ENCODE measurements at places on chromosomes 5 and 9. TPM values are rescaled to one million over a fixed set of nuclear protein-coding genes. Genes with fewer than 3 reads are reported as not detected.

The CTNNAL1 gene
- 12.5 TPM for total RNA-seq

- H3K36me3 ChIP-seq: no peaks in the 10 kb centered on the region
- no peaks in the 10 kb centered on the region for H3K27me3 ChIP-seq
- no peak overlapping the region for H3K27ac ChIP-seq
- H3K4me3 ChIP-seq: no peak overlapping the region
These were observed 101.4 kb downstream of the ZFAND5 start for GRCh38 chr9:72263572-72263971.

The BAAT gene
- 476 TPM for total RNA-seq

DNA sequence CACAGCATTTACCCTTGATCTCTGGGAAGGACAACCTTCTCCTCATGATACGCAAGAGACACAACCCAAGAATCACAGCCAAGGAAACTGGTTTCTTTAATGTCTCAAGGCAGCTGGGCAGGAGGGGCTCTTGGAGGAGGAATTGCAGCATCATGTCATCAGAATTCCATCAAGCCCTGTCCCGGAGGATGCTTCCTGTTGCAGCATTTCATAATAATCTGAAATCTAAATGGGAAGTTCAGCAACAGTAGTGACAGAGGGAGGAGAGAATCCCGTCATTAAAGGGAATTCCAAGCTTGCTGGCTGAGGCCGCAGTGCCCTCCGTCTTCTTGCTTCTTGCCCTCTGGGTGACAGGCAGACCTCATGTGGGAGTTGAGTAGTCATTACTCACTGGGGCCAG lies 192.7 kb downstream of the TENT4A start:
- H3K4me3 ChIP-seq: no peak overlapping the region
- DNase-seq: no peak
- no peaks in the 10 kb centered on the region for H3K27me3 ChIP-seq

- no peaks in the 10 kb centered on the region for H3K36me3 ChIP-seq
- no peaks in the 10 kb centered on the region for H3K4me1 ChIP-seq
- no peaks in the 10 kb centered on the region for H3K27me3 ChIP-seq
- H3K27ac ChIP-seq: no peak overlapping the region
- DNase-seq: no peak
These were observed 151.9 kb downstream of the ELAVL2 start for GRCh38 chr9:23674016-23674585.

The GPR150 gene
- 0.31 TPM for total RNA-seq

The GABRA6 gene
- not detected for total RNA-seq

- peaks cover 5% of the 10 kb centered on the region for H3K4me1 ChIP-seq
- H3K27ac ChIP-seq: no peak overlapping the region
- H3K36me3 ChIP-seq: no peaks in the 10 kb centered on the region
- H3K27me3 ChIP-seq: no peaks in the 10 kb centered on the region
- no peak for DNase-seq
- no peak overlapping the region for H3K4me3 ChIP-seq
These were observed 2.9 kb upstream of the VDAC1 start for GRCh38 chr5:134007581-134008265.

- no peak for DNase-seq
These were observed 565.2 kb downstream of the CDK5RAP2 start for GRCh38 chr9:120014796-120015195.

The HTR1A gene
- total RNA-seq: not detected

GRCh38 chr9:75188756-75189155 lies 100.4 kb downstream of the OSTF1 start:
- no peak for DNase-seq
- H3K27me3 ChIP-seq: no peaks in the 10 kb centered on the region
- H3K27ac ChIP-seq: no peak overlapping the region
- no peaks in the 10 kb centered on the region for H3K36me3 ChIP-seq

DNA sequence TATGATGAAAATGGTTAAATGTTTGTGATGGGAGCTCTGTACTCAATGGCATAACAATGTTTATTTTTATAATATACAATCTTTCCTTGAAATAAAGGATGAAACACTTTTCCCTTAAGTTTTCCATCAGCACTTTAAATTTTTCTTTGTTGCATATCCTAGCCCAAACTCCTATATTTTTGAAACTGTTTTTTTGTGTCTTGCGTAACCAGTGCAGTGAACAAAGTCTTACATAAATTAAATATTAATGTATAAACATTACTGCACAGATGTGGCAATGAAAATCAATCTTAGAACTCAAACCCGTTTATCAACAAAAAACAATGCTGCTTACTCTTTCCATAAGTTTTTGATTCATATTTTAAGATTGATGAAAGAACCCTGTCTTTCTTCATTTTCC lies 34.1 kb upstream of the IL31RA start:
- peaks cover 3% of the 10 kb centered on the region for H3K4me1 ChIP-seq
- no peak for DNase-seq
- no peak overlapping the region for H3K4me3 ChIP-seq
- no peaks in the 10 kb centered on the region for H3K36me3 ChIP-seq

DNA sequence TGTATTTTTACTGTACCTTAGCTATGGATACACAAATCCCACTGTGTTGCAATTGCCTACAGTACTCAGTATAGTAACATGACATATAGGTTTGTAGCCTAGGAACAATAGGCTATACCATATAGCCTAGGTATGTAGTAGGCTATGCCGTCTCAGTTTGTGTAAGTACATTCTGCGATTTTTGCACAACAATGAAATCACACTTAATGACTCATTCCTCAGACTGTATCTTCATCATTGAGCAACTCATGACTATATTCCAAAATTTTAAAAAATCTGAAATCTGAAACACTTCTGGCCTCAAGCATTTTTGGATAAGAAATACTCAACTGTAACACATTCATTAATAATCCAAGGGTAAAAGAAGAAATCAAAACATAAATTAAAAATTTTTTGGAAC lies 666.8 kb upstream of the GRAMD2B start:
- no peak overlapping the region for H3K27ac ChIP-seq
- no peak for DNase-seq
- H3K4me3 ChIP-seq: no peak overlapping the region
- no peaks in the 10 kb centered on the region for H3K36me3 ChIP-seq

The PHYHD1 gene
- total RNA-seq: 16.8 TPM

- no peak overlapping the region for H3K27ac ChIP-seq
- no peaks in the 10 kb centered on the region for H3K4me1 ChIP-seq
- no peak overlapping the region for H3K4me3 ChIP-seq
- no peak for DNase-seq
These were observed 80.6 kb downstream of the FBXO4 start for GRCh38 chr5:42005561-42006153.

GRCh38 chr5:61423487-61424145 lies 91.6 kb downstream of the ZSWIM6 start:
- no peak overlapping the region for H3K4me3 ChIP-seq
- no peak for DNase-seq
- no peaks in the 10 kb centered on the region for H3K4me1 ChIP-seq
- no peak overlapping the region for H3K27ac ChIP-seq
- H3K27me3 ChIP-seq: no peaks in the 10 kb centered on the region

DNA sequence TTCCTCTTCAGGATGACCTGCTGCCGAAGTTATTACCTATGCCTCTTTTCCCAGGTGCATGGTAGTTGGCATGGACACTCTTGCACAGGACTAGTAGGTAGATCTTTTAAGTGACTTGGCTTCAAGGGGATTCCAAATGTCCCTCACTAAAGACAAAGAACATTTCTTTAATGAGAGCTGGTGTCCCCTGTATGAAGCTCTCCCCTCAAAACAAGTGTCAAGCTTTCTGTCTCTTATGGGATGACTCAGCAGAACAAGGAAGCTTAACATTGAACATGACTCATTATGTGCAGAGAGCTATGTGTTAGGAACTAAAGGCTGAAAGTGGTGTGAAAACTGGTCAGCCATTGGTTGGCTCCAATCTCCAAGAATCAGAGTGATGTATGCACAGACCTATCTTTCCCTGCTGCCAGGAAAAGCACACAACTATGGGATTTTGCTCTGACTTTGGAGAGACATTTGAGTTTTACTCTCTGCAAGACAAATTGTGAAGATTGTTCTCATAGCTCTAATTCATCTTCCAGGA lies 120.5 kb downstream of the PRDM6 start:
- H3K36me3 ChIP-seq: no peaks in the 10 kb centered on the region
- no peaks in the 10 kb centered on the region for H3K4me1 ChIP-seq
- no peak overlapping the region for H3K4me3 ChIP-seq

- no peak overlapping the region for H3K4me3 ChIP-seq
- H3K36me3 ChIP-seq: no peaks in the 10 kb centered on the region
- no peak for DNase-seq
- H3K27me3 ChIP-seq: no peaks in the 10 kb centered on the region
- H3K4me1 ChIP-seq: no peaks in the 10 kb centered on the region
These were observed 18.3 kb downstream of the FAT2 start for GRCh38 chr5:151572657-151573368.

GRCh38 chr5:79200573-79201183 lies 35.3 kb upstream of the JMY start:
- no peaks in the 10 kb centered on the region for H3K36me3 ChIP-seq
- H3K27me3 ChIP-seq: no peaks in the 10 kb centered on the region
- H3K27ac ChIP-seq: no peak overlapping the region
- H3K4me1 ChIP-seq: no peaks in the 10 kb centered on the region
- no peak overlapping the region for H3K4me3 ChIP-seq

DNA sequence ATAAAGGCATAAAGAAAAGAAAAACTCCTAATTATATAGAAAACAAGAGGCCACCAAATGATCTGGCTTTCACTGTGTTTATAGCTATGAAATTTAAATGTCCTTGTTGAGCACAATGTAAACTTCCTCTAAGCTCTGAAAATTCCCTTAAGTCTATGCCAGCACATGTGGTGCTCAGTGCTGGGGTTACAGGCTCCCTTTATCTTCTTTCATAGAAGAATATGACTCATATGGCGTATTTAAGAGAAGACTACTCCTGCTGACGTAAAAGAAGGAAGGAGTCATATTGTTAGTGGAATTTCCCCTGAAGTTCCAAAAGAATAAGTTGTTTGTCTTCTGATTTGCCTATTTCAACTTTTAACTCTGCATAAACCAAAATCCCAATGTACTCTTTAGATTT lies 30.4 kb downstream of the RNF145 start:
- H3K4me3 ChIP-seq: no peak overlapping the region
- H3K27ac ChIP-seq: no peak overlapping the region

- no peaks in the 10 kb centered on the region for H3K4me1 ChIP-seq
- H3K4me3 ChIP-seq: no peak overlapping the region
- H3K27me3 ChIP-seq: no peaks in the 10 kb centered on the region
These were observed 147.0 kb upstream of the RASA1 start for GRCh38 chr5:87120518-87121303.

DNA sequence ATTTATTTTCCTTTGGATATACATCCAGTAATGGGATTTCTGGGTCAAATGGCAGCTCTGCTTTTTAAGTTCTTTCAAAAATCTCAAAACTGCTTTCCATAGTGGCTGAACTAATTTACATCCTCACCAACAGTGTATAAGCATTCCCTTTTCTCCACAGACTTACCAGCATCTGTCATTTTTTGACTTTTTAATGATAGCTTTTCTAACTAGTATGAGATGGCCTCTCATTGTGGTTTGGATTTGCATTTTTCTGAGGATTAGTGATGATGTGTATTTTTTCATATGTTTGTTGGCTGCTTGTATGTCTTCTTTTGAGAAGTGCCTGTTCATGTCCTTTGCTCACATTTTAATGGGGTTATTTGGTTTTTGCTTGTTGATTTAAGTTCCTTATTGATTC lies 90.0 kb upstream of the HMHB1 start:
- H3K4me3 ChIP-seq: no peak overlapping the region
- H3K4me1 ChIP-seq: no peaks in the 10 kb centered on the region
- H3K27me3 ChIP-seq: no peaks in the 10 kb centered on the region
- no peak overlapping the region for H3K27ac ChIP-seq
- DNase-seq: no peak
- no peaks in the 10 kb centered on the region for H3K36me3 ChIP-seq

- no peaks in the 10 kb centered on the region for H3K36me3 ChIP-seq
- no peaks in the 10 kb centered on the region for H3K27me3 ChIP-seq
- H3K4me1 ChIP-seq: no peaks in the 10 kb centered on the region
- peak overlapping the region; percentile 89 for H3K27ac ChIP-seq
- DNase-seq: peak; percentile 70
These were observed 1.2 kb upstream of the GCNT4 start for GRCh38 chr5:75053304-75054133.

GRCh38 chr5:123940416-123940815 lies 428.4 kb downstream of the CSNK1G3 start:
- H3K4me3 ChIP-seq: no peak overlapping the region
- no peaks in the 10 kb centered on the region for H3K27me3 ChIP-seq
- no peak for DNase-seq
- no peaks in the 10 kb centered on the region for H3K36me3 ChIP-seq
- no peaks in the 10 kb centered on the region for H3K4me1 ChIP-seq
- no peak overlapping the region for H3K27ac ChIP-seq

Measured in right lobe of liver (tissue), 6 donors.